Cerebellum (tissue), 4 donors: ENCODE measurements at places on chromosomes 7 and 10. TPM values are rescaled to one million over a fixed set of nuclear protein-coding genes. Genes with fewer than 3 reads are reported as not detected.

Gene SCRN1
- 96.3 TPM for total RNA-seq

Gene CCL24
- not detected for total RNA-seq

Gene COA1
- 94.3 TPM for total RNA-seq

Gene ENTPD7
- 7.2 TPM for total RNA-seq

Gene C10orf53
- 0.18 TPM for total RNA-seq

Gene LRRC4
- total RNA-seq, result 21.4 TPM

Gene NKX2-3
- total RNA-seq, result not detected

Gene ACBD7
- 16.7 TPM for total RNA-seq

Gene ANKRD22
- total RNA-seq, result not detected

- DNase-seq, result no peak
These were observed 48.9 kb downstream of the ZCCHC24 start for GRCh38 chr10:79396520-79396919.

GRCh38 chr7:39617005-39617404, 6.4 kb upstream of the RALA start:
- no peak for DNase-seq

- DNase-seq, result no peak
These were observed 16.5 kb upstream of the ARL4A start for GRCh38 chr7:12670743-12671520.

DNA sequence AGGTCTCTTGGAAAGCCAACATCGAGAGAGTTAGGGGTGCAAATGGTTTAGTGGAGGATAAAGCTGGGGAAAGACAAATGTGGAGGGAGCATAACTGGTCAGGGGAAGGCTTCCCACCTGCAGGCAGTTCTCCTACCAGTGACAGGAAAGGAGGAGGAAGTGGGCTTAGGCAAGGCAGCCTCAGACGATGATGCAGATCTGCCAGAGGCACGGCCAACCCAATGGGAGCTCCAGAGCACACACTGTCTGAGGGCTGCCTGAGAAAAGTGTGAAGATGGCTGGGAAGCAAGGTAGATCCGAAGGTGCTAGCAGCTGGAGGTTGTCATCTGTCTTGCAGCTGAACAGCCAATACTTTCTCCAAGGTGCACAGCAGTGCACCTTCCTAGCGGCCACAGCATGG, 178.8 kb downstream of the C7orf25 start:
- no peak for DNase-seq

- DNase-seq, result no peak
These were observed 20.9 kb upstream of the MTPN start for GRCh38 chr7:135998081-135998480.

GRCh38 chr10:128576336-128576735, 450.1 kb upstream of the MKI67 start:
- DNase-seq, result no peak

- DNase-seq, result no peak
These were observed 470.8 kb upstream of the SEMA3A start for GRCh38 chr7:84665339-84665738.

DNA sequence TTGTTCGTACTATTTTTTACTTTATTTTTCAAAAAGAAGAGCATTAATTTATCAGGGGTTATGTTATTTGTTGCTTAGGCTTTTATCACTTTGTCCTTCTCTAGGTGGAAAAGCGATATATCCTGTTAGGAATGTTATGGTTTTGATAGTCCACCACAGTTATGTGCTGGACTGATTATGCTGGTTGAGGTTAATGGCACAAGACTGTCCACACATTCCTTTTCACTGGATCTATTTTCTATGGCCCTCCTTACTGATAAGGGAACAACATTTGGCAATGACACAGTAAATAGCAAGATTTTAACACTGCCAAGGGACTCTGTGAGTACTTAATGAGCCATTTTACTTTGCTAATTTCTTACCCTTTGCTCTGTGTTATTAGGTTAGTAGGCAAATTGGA, 1212.3 kb downstream of the NXPH1 start:
- no peak for DNase-seq

GRCh38 chr7:86768394-86768793, 124.7 kb downstream of the GRM3 start:
- DNase-seq, result no peak

DNA sequence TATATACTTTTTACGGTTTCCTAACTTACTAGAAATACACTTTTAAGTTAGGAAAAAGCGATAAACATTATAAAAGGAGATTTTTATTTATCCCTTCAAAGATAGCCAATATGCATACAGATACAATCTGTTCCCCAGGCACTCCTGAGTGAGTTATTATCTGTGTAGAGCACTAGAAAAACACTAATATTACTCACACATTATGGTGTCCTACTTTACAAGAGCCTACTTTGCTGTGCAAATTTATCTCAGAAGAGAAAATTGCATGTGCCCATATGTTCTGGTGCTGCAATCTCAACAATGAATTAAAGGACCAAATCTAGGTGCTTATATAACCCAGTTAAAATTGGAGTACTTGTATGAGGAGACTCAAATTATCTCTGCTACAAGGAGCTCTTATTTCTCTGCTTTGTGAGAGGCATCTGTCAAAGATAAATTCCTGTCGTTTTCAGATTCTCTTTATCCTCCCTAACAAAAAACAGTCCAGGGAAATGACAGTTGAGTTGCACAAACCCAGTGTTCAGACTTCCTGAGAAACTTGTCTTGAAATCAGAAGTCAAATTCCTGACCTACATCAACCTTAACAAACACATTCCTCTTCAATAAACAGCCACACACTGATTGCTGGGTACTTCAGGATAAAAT, 28.9 kb downstream of the CPA1 start:
- no peak for DNase-seq

DNA sequence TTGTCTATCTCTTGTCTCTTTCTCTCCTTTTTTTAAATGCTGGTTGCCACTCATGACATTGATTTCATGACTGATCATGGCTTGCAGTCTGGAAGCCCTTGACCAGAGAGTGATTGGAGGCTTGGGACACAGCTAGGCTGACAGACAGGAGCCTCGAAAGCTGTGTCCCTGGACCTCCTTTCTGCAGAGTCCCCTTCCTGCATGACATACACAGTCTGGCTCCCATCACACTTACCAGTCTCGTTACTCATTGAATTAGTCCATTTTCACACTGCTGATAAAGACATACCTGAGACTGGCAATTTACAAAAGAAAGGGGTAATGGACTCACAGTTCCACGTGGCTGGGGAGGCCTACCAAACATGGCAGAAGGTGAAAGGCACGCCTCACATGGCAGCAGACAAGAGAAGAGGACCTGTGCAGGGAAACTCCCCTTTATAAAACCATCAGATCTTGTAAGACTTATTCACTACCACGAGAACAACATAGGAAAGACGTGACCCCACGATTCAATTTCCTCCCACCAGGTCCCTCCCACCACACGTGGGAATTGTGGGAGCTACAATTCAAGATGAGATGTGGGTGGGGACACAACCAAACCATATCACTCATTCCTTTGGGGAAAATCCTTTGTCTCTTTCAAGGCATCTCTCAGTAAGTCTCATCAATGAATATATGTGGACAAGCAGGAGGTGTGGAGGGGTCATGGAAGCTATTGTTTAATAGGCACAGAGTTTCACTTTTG, 102.3 kb downstream of the TBXAS1 start:
- DNase-seq, result no peak

GRCh38 chr10:50431133-50431532, 179.8 kb upstream of the ASAH2 start:
- no peak for DNase-seq

GRCh38 chr7:4809666-4810065, 34.2 kb downstream of the AP5Z1 start:
- no peak for DNase-seq

- no peak for DNase-seq
These were observed 581.7 kb downstream of the SDK1 start for GRCh38 chr7:3882782-3883181.

DNA sequence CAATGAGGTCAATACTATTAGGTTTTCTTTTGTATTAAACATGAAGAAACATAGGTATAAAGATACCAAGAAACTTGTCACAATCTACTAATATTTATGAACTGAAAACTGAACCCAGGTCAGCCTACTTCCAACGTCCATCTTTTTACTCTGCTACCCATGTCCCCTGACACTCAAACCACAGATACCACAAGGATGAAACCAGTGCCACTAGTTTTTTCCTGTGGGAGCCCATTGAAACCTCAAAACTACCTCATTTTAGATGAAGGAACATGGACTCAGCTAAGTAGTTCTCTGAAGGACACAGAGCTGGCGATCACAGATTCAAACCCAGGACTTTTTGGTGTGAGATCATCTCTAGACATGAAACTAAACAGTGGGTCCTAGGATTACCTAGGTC, 6.8 kb downstream of the TET1 start:
- no peak for DNase-seq

DNA sequence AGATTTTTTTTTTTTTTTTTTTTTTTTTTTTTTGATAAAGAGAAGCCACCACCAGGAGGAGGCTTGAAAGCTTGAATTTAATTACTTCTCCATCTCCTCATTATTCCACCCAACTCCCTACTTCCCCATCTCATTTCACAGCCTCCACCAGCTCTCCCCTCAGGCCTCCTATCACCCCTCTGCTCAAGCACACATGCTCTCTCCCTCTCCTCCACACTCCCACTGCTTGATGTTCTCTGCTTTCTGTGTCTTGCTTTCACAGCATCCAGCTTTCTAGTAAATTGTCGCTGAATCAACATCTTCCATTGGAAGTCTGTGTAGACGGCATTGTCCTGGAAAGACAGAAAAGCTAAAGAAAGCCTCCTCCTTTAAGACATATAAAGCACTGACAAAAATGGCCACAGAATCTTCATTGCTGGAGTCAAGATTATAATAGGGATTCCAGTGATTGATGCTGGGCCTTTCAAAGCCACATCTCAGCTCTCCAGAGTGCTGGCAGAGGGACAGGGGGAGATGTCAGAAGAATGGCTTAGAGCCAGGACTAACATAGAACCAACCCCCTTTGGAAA, 58.3 kb downstream of the DOCK4 start:
- no peak for DNase-seq

DNA sequence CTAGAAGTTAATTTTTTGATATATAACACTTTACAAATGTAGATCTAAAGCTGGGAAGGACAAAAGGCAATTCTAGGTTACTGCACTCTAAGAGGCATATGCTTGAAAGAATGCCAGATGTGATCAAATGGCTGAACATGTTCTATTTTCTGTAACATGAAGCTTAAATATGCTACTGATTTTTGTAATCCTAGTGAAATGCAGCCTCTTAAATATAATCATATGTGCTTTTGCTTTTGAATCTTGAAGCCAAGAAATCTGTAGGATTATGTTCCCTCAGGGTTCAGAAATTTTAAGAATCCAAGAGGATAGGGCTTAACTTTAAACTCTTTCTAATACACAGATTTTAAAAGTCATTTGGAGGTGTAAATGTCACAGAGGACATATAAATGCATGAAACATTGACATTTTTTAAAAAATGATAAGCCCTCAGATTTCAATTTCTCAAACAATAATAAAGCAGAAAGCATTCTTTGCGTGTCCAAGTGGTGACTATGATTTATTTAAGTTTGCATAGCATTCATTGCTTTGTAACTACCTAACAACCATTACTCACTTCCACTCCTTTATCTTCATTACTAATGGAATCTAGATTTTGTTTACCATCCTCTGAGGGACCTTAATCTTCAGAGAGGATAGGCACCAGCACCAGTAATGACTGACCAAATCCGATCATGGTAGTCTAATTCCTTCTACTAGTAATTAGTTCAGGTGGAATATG, 170.4 kb downstream of the MAGI2 start:
- DNase-seq, result no peak

DNA sequence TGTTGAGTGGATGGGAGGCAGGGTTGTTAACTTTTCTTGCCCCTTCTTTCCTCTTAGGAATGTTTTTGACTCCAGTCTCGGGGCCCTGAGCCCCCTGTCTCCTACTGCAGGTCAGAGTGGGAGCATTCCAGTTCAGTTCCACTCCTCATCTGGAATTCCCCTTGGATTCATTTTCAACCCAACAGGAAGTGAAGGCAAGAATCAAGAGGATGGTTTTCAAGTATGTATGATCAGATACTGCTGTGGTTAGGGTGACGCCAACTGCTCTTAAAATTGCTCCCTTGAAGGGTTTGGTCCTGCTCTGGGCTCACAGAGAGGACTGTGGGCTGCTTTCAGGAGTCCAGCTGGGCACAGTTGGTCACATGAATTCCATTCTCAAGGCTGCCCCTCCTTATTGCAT, 22.0 kb downstream of the VWA2 start:
- DNase-seq, result no peak

GRCh38 chr10:32384171-32384570, 37.2 kb upstream of the EPC1 start:
- DNase-seq, result no peak

- peak; percentile 84 for DNase-seq
These were observed 100.0 kb downstream of the INPP5A start for GRCh38 chr10:132637477-132638129.

DNA sequence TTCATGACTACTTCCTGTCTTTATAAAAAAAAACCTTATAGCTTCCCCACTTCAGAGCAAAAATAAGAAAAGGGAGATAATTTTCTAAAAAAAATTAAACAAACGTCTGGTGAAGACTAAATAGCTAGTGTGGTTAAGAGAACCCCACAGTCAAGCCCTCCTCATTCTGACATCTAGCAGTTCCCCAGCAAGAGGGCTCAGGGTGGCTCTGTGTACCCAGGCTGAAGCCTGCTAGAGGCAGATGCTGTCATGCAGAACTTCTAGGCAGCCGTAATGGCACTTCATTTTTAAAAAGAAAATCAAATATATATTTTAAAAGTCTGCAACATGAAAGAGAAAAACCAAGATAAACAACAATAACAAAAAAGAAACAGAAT, 223.1 kb upstream of the KLF14 start:
- no peak for DNase-seq

DNA sequence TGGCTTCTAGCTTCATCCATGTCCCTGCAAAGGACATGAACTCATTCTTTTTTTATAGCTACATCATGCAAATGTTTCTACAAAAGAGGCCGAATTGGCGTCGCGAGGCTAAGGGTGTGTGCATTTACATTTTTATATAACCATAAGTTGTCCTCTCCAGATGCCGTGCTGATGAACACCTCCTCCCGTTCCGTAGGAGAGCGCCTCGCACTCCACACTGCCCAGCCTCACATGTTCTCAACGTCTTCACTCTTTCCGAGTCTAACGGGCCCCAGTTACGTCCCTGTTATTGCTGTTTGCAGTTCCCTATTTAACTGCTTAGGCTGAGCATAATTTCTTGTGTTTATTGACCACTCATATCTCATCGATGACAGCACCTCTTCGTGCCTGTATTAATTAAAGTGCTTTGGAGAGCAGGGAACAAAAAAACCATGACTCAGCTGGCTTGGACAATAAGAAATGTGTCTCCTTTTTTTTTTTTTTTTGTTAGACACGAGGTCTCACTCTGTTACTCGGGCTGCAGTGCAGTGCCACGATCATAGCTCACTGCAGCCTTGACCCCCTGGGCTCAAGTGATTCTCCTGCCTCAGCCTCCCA, 113.5 kb upstream of the SDK1 start:
- no peak for DNase-seq

- DNase-seq, result no peak
These were observed 126.3 kb downstream of the ARHGAP21 start for GRCh38 chr10:24597426-24597825.

GRCh38 chr10:71191551-71192076, 20.8 kb upstream of the UNC5B start:
- DNase-seq, result no peak
